ENCODE measurements at places on chromosomes 7 and 10.
A peak's percentile ranks its signal among the peaks of the same experiment; 100 is the strongest.

- DNase-seq, result no peak
These were observed 2.5 kb upstream of the AVPI1 start for GRCh38 chr10:97689559-97690020.

DNA sequence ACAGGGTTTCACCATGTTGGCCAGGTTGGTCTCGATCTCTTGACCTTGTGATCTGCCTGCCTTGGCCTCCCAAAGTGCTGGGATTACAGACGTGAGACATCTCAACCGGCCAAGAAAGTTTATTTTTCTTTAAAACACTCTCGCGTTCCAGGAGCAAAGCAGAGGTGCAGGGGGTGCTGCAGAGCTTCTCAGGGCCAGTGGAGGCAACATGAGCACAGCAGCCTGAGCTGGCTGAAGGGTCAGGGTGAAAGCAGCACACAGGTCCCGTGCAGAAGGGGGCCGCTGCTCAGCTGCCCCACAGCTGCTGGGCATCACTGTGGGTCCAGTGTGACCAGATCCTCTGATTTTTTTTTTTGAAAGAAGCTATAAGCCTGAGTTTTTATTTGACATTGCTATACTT lies 46.1 kb downstream of the EPHB4 start:
- no peak for DNase-seq

GRCh38 chr10:95328013-95328412 lies 37.2 kb upstream of the PDLIM1 start:
- no peak for DNase-seq

GRCh38 chr10:113517901-113518260 lies 35.0 kb upstream of the HABP2 start:
- no peak for DNase-seq

GRCh38 chr7:110442381-110442837 lies 648.5 kb upstream of the LRRN3 start:
- peak; percentile 18 for DNase-seq

All from OCI-LY7 (cell line).